ENCODE measurements at places on chromosomes 1 and 21.

GRCh38 chr21:35672313-35672712 lies 388.0 kb downstream of the SETD4 start:
- no peaks in the 10 kb centered on the region for H3K4me1 ChIP-seq
- H3K27ac ChIP-seq = no peak overlapping the region
- no peaks in the 10 kb centered on the region for H3K36me3 ChIP-seq
- no peak for DNase-seq
- H3K27me3 ChIP-seq = peaks cover 4% of the 10 kb centered on the region
- H3K4me3 ChIP-seq = no peak overlapping the region

DNA sequence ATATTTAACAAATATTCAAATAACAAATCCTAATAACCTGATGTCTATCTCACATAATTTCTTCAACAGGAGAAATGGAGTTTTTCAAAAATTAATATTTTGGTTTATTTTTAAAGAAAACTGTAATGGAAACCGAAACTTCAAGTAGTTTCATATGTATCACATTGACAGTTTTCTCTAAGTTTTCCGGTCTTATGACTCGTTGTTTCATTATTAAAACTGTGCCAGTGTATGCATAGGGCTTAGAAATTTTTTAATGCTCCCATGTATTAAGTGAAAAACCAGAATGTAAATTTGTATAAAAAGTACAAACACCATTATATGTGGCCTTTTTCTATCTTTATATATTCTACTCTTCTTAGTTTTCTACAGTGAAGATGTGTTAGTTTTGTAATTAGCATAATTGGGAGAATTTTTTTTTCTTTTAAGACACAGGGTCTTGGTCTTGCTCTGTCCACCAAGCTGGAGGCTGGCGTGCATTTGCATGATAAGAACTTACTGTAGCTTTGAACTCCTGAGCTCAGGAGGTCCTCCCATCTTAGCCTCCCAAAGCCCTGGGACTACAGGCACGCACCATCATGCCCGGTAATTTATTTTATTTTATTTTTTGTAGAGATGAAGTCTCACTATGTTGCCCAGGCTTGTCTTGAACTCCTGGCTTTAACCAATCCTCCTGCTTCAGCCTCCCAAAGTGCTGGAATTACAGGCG lies 43.9 kb upstream of the SAMSN1 start:
- no peaks in the 10 kb centered on the region for H3K36me3 ChIP-seq
- H3K27me3 ChIP-seq = no peaks in the 10 kb centered on the region
- DNase-seq = no peak
- H3K4me1 ChIP-seq = peaks cover 10% of the 10 kb centered on the region
- H3K4me3 ChIP-seq = peak overlapping the region; percentile 6
- H3K27ac ChIP-seq = no peak overlapping the region

DNA sequence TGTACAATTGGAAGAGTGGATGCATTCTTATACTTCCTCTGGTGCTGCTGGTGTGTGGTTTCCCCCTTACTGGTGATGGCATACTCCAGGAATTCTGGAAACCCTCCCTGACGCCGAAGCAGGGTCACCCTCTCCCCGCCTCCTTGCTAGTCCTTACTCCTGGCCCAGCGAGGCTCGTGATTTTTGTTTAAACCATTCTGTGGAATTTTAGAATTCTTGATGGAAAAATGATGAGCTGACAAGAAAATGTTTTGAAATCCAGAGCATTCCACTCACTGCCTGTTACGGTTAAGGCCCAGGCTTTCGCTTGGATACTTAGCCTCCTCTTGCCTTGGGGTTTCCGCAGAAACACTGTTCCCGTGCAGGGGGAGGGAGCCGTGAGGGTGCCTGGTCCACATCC lies 41.1 kb downstream of the IL6R start:
- peaks cover 47% of the 10 kb centered on the region for H3K4me1 ChIP-seq
- no peak for DNase-seq
- H3K27ac ChIP-seq = no peak overlapping the region
- H3K36me3 ChIP-seq = peaks cover 74% of the 10 kb centered on the region
- no peak overlapping the region for H3K4me3 ChIP-seq

GRCh38 chr1:205497351-205497750 lies 7.1 kb upstream of the CDK18 start:
- H3K27ac ChIP-seq = no peak overlapping the region
- no peaks in the 10 kb centered on the region for H3K36me3 ChIP-seq
- no peaks in the 10 kb centered on the region for H3K4me1 ChIP-seq
- H3K4me3 ChIP-seq = no peak overlapping the region
- DNase-seq = no peak
- H3K27me3 ChIP-seq = peaks cover 11% of the 10 kb centered on the region

DNA sequence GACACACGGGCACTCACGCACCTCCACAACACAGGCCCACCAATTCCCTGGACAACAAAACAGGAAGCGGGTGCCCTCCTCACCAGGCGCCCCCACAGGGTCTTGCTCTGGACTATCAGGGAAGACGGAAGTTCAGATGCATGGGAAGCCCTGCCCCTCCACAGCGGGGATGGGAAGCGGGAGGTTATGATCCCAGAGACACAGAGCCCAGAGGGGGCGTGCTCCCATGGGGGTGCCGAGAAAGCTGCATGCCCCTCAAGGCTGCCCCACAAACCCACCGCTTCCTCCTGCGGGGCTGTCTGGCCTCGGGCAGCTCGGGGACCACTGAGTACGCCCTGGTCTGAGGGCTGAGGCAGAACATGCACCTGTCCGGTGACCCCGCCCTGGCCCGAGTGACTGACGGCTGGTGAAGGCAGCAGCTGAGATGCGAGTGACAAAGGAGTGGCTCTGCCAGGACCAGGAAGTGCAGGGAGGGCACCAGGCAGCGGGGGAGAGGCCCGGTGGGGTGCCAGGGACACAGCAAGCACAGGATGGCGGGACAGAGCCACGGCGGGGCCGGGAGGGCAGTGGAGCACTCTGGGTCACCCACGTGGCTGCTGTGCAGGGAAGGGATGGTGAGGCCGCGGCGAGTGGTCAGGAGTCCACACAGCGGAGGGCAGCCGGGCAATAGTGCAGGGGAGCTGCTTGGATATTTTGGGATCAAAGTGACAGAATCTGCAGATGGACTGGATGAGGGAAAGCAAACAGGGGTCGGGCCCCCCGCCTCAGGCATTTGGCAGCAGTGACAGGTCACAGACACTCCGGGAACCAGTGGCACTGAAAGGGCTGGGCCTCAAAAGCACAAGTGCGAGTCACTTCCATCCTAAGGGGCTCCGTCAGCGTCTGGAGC lies 18.6 kb downstream of the NADK start:
- no peak overlapping the region for H3K4me3 ChIP-seq
- no peaks in the 10 kb centered on the region for H3K27me3 ChIP-seq
- no peak for DNase-seq
- H3K27ac ChIP-seq = no peak overlapping the region
- no peaks in the 10 kb centered on the region for H3K4me1 ChIP-seq

DNA sequence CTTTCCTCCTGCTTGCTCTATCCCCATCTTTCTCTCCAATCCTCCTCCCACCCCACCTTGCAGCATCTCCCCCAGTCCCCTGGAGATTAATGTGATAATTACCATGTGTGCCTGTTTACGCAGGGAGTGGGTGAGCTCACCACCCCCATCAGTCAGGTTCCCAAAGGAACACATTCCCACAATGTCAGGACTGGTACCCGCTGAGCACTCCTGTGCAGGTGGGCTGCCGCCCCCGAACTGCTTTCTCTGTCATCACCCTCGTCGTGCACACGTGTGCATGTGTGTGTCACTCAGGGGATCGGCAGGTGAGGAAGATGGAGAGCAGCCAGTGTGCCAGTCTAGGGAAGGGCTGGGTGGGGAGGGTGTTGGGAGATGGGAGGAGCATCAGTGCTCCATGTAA lies 163.4 kb downstream of the CACNA1E start:
- H3K27me3 ChIP-seq = peaks cover 15% of the 10 kb centered on the region
- DNase-seq = no peak
- H3K27ac ChIP-seq = no peak overlapping the region
- H3K36me3 ChIP-seq = no peaks in the 10 kb centered on the region

DNA sequence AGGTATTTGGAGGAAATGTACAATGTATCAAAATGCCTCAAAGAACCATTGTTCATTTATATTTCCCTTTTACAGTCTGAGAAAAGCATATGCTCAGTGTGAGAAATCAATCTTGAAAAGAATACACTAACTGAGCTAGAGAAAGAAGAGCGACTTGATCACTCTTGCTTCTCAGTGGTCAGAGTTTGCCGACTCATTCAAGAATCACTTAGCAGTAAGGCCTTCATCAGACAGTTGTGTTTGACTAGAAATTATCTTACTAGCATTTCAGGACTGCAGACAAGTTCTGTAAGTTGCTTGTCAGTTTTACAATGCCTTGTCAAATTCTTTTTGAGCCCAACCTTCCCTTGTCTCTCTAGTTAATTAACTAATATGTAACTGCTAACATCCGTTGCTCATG lies 12.9 kb downstream of the RGS18 start:
- no peak overlapping the region for H3K27ac ChIP-seq
- H3K4me1 ChIP-seq = no peaks in the 10 kb centered on the region
- H3K4me3 ChIP-seq = no peak overlapping the region
- H3K36me3 ChIP-seq = no peaks in the 10 kb centered on the region

DNA sequence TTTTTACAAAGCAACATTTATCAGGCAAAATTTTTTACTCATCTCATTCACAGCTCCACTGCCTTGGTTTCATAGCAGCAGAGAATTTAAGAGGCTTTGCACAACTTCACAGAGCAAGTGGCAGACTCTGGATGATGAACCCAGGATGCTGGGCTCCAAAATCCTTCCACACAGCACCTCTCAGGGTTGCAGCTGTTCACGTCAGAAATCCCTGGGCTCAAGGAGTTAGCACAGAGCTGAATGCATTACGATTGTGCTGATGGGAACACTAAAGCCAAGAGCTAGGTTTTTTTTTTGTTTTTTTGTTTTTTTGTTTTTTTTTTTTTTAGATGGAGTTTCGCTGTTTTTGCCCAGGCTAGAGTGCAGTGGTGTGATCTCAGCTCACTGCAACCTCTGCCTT lies 2.4 kb upstream of the HTR6 start:
- DNase-seq = no peak
- H3K4me1 ChIP-seq = peaks cover 33% of the 10 kb centered on the region
- peaks cover 10% of the 10 kb centered on the region for H3K27me3 ChIP-seq
- no peak overlapping the region for H3K27ac ChIP-seq
- no peaks in the 10 kb centered on the region for H3K36me3 ChIP-seq
- H3K4me3 ChIP-seq = no peak overlapping the region

DNA sequence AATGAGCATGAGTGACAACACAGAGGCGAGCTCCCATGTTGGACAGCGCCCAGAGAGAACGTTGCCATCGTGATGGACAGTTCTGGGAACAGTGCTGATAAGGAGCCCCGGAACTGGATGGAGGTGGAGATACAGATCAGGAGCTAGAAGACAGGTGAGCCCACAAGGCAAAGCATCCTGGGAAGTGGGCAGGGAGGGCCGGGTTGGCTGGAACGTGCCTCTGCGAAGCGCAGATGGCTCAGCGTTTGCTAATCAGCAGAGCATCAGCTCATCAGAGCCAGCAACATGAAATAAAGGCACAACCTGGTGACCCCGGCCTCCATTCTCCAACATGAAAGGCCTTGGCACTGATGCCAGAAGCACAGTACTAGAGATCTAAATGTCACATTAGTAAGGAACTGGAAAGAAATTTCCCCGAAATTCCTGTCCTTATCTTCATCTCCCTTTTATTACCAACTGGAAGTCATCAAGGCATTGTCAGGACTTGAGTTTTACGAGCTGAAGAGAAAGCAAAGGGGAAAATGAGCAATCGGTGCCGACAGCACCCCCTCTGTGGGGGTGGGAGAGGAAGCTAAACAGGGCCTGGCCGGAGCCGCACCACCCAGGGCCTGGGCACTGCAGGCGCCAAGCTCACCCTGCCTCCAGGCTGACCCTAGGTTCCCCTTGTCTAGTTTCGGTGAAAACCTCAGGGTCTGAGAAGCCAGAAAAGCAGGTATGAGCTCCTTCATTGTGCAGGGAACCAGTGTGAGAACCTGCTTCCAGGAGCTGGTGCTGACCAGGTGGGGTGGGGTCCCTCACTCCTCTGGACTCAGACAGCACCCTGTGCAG lies 19.9 kb downstream of the ABCA4 start:
- H3K27ac ChIP-seq = no peak overlapping the region
- H3K4me3 ChIP-seq = no peak overlapping the region
- H3K4me1 ChIP-seq = peaks cover 3% of the 10 kb centered on the region
- DNase-seq = no peak
- no peaks in the 10 kb centered on the region for H3K36me3 ChIP-seq

- no peaks in the 10 kb centered on the region for H3K36me3 ChIP-seq
- no peak for DNase-seq
- no peak overlapping the region for H3K27ac ChIP-seq
- no peaks in the 10 kb centered on the region for H3K4me1 ChIP-seq
These were observed 28.2 kb upstream of the RABGAP1L start for GRCh38 chr1:174131032-174131638.

GRCh38 chr1:190754666-190755065 lies 277.0 kb upstream of the BRINP3 start:
- H3K4me1 ChIP-seq = no peaks in the 10 kb centered on the region
- H3K36me3 ChIP-seq = no peaks in the 10 kb centered on the region
- no peak for DNase-seq
- H3K27me3 ChIP-seq = no peaks in the 10 kb centered on the region
- no peak overlapping the region for H3K4me3 ChIP-seq

GRCh38 chr1:89710498-89711139 lies 77.7 kb downstream of the LRRC8C start:
- H3K4me1 ChIP-seq = no peaks in the 10 kb centered on the region
- DNase-seq = no peak
- H3K27me3 ChIP-seq = no peaks in the 10 kb centered on the region
- H3K27ac ChIP-seq = no peak overlapping the region
- H3K36me3 ChIP-seq = peaks cover 44% of the 10 kb centered on the region

DNA sequence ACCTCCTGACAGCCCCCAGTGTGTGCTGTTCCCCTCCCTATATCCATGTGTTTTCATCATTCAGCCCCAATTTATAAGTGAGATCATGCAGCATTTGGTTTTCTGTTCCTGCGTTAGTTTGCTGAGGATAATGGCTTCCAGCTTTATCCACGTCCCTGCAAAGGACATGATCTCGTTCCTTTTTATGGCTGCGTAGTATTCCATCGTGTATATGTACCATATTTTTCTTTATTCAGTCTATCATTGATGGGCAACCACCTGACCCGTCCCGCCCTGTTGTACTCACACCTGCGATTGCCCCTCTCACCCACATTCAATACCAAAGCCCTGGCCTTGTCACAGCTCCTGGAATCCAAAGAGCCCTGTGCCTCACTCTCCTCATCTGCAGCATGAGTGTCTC lies 6.2 kb upstream of the ZNF670 start:
- no peaks in the 10 kb centered on the region for H3K4me1 ChIP-seq
- H3K27ac ChIP-seq = no peak overlapping the region
- H3K36me3 ChIP-seq = no peaks in the 10 kb centered on the region
- DNase-seq = no peak
- H3K27me3 ChIP-seq = no peaks in the 10 kb centered on the region

DNA sequence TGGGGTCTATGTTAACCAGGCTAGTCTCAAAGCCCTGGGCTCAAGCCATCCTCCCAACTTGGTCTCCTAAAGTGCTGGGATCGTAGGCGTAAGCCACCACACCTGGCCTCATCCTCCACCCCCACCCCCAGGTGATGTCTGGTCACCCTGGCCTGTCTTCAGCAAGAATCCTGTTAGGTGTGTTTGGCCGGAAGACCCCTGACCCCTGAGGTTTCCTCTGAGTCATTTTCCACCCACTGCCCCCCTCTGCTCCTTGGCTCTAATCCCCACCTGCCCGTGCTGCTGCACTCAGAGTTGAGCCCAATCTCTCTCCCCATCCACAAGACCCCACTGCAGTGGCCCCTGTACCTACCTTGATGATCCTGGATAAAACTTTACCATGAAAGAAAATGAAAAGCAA lies 25.2 kb downstream of the SLC66A1 start:
- no peaks in the 10 kb centered on the region for H3K27me3 ChIP-seq
- peaks cover 37% of the 10 kb centered on the region for H3K36me3 ChIP-seq

All from CD4-positive, alpha-beta T cell (primary cell).